ENCODE measurements at places on chromosomes 12 and 14. TPM values are rescaled to one million over a fixed set of nuclear protein-coding genes. Genes with fewer than 3 reads are reported as not detected.
A peak's percentile ranks its signal among the peaks of the same experiment; 100 is the strongest.

GRCh38 chr14:93914278-93914677 lies 12.9 kb upstream of the FAM181A start:
- no peak for DNase-seq
- no peaks in the 10 kb centered on the region for H3K4me1 ChIP-seq
- H3K4me3 ChIP-seq = no peak overlapping the region
- no peak overlapping the region for H3K27ac ChIP-seq

Gene TSPAN19
- not detected for total RNA-seq

Gene ENDOU
- total RNA-seq = 0.37 TPM

- no peak overlapping the region for H3K4me3 ChIP-seq
- no peaks in the 10 kb centered on the region for H3K27me3 ChIP-seq
- H3K4me1 ChIP-seq = peaks cover 74% of the 10 kb centered on the region
- H3K27ac ChIP-seq = no peak overlapping the region
- DNase-seq = no peak
- H3K36me3 ChIP-seq = no peaks in the 10 kb centered on the region
These were observed 57.0 kb upstream of the FBRSL1 start for GRCh38 chr12:132432721-132433577.

DNA sequence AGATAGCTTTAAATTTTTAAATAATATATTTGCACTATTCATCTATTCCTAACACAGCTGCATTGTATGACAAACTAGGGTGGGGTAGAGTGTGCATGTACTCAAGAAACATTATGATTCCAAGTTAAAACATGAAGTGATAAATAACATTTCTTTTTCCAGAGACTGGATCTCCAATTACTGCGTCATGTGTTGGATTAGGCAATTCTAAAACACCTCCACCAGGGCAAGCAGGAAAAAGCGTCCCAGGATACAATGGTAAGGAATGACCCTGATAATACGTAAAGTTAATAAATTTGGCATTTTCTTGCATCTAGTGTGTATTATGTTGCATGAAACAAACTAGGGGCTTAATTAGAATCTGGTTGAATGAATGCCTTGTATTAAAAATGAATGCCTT lies 138.9 kb downstream of the ACSS3 start:
- no peaks in the 10 kb centered on the region for H3K27me3 ChIP-seq
- no peak overlapping the region for H3K27ac ChIP-seq
- H3K4me1 ChIP-seq = no peaks in the 10 kb centered on the region
- DNase-seq = no peak

GRCh38 chr12:68587448-68587873 lies 23.2 kb upstream of the RAP1B start:
- H3K36me3 ChIP-seq = peaks cover 4% of the 10 kb centered on the region
- H3K27ac ChIP-seq = peak overlapping the region; percentile 14
- H3K4me3 ChIP-seq = no peak overlapping the region
- peaks cover 37% of the 10 kb centered on the region for H3K4me1 ChIP-seq
- H3K27me3 ChIP-seq = no peaks in the 10 kb centered on the region
- no peak for DNase-seq

- H3K36me3 ChIP-seq = no peaks in the 10 kb centered on the region
- H3K4me3 ChIP-seq = no peak overlapping the region
- peaks cover 13% of the 10 kb centered on the region for H3K27me3 ChIP-seq
- DNase-seq = no peak
- no peak overlapping the region for H3K27ac ChIP-seq
These were observed 7.2 kb upstream of the KRT86 start for GRCh38 chr12:52267266-52267665.

All from activated B cell treated with CpG ODN at 0.5 μM for 24 hours (primary cell).